ENCODE measurements at places on chromosomes 7 and 10.
A peak's percentile ranks its signal among the peaks of the same experiment; 100 is the strongest.

DNA sequence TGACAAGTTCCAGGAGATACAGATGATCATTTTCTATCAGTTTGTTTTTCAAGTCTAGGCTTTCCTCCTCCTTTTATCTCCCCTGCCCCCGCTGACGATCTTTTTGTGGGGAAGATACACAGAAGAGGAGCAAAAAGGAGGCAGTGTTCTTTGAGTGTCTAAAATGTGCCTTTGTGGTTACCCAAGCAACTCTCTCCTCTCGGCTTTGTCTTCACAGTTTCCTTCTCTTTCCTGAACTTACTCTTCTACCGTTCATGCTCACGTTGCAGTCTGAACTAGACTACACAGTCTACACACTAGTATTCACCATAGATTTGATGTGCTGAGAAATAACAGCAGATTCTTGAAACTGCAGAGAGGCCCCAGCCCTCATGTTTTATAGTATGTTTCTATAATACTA, 23.6 kb downstream of the CEP41 start:
- peaks cover 90% of the 10 kb centered on the region for H3K4me1 ChIP-seq
- DNase-seq, result peak; percentile 35
- H3K27me3 ChIP-seq, result no peaks in the 10 kb centered on the region
- peaks cover 1% of the 10 kb centered on the region for H3K36me3 ChIP-seq

DNA sequence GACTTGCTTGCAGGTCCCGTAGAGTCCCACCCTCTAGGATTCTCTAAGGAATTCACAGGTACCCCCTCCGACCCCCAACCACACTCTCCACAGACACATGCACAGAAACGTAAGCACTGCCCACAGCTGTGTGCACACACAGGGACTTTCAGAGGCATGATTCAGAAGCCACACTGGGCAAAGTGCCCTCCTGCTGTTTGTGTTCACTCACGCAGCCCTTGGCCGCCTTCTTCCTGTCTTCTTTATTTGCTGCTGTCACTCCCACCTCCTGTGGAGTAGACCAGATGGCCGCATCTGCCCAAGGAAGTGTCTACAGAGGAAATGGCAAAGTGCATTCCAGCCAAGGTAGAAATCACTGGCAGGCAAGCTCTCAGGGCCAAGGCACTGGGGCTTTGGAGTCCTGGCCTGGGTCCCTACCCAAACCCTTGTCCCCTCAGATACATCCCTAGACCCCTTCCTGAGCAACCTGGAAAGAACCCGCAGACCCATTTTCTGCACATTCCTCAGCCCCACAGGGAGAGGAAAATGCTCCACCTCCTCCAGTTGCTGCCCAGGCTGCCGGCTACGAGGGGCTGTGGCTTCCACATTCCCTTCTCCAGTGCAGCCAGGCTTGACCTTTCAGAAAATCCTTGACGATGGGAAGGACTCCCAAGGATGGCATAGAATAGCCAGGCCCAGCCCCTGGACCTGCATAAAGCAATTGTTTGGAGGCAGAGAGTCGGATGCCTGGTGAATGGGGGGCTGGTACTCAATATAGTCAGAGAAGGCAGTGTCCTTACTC, 21.6 kb upstream of the GIMAP8 start:
- H3K4me3 ChIP-seq, result peak overlapping the region; percentile 66
- DNase-seq, result peak; percentile 64
- no peaks in the 10 kb centered on the region for H3K36me3 ChIP-seq
- no peak overlapping the region for H3K27ac ChIP-seq

DNA sequence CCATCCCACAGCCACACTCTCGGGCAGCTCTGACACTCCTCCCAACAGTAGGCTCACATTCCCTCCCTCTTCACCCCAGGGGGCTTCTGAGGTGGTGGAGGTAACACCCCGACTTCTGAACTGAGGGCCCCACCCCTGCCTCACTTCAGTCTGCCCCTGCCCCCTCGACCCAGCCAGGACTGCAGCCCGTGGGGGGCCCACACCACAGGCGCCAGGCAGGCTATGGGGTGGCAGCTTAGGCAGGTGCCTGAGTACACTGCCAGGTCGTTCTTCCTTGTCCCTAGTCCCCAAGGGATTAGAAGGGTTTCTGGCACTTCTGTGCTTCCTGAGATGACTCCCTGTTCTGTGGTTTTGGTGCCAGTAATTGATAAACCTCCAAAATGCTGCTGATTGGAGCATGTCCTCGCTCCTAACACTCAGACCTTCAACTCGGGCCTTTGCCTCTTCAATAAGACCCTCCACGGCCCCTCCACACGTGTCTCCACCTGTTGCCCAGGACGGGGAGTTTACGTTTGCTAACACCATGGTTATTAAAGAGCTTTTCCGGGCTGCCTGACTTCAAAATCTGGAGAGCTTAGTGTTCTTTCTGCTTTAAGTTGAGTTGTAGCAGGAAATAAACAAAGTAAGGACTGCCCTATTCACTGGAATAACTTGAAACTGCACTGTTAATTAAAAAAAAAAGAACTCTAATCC, 23.8 kb upstream of the LARP4B start:
- H3K27ac ChIP-seq, result no peak overlapping the region
- no peak overlapping the region for H3K4me3 ChIP-seq
- H3K36me3 ChIP-seq, result no peaks in the 10 kb centered on the region
- H3K4me1 ChIP-seq, result no peaks in the 10 kb centered on the region
- peaks cover 6% of the 10 kb centered on the region for H3K27me3 ChIP-seq

DNA sequence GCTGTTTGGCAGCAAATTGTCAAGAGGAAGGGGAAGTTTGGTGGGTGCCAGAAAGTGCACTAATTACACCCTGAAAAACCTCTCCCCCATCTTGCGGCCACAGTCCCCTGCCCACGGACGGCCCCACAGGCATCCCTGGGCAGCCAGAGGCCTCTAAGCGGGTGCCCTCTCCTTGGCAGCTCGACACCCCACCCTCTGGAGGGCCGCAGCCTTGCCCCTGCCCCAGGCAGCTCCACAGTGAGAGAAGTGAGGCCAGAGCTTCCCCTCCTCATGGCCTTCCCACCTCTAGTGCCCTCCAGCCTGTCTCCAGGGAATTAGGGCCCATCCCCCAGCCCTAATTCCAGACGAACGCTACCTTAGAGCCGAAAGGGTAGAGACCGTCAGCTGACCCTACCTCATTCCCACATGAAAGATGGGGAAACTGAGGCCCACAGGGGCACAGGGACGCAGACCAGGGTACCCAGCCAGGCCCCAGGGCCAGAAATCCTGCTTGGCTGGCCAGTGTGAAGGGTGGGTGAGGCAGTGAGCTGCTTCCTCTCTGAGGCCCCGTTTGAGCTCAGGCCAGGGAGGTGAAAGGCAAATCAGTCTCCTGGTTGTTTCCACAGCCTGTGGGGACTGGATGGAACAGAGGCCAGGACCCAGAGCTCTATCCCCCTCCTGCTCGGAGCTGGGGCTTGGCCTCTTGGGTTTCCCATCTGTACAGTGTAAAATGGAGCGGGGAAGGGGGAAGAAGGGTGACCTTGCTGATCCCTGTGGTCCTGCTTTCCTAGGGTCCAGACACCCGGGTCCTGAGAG, 10.0 kb downstream of the ZCCHC24 start:
- no peak overlapping the region for H3K27ac ChIP-seq
- H3K4me1 ChIP-seq, result peaks cover 21% of the 10 kb centered on the region
- no peak overlapping the region for H3K4me3 ChIP-seq

- peaks cover 37% of the 10 kb centered on the region for H3K27me3 ChIP-seq
- H3K27ac ChIP-seq, result no peak overlapping the region
- no peak for DNase-seq
- no peaks in the 10 kb centered on the region for H3K36me3 ChIP-seq
- no peak overlapping the region for H3K4me3 ChIP-seq
- no peaks in the 10 kb centered on the region for H3K4me1 ChIP-seq
Measured at GRCh38 chr7:96400001-96400400, 78.1 kb upstream of the SLC25A13 start.

DNA sequence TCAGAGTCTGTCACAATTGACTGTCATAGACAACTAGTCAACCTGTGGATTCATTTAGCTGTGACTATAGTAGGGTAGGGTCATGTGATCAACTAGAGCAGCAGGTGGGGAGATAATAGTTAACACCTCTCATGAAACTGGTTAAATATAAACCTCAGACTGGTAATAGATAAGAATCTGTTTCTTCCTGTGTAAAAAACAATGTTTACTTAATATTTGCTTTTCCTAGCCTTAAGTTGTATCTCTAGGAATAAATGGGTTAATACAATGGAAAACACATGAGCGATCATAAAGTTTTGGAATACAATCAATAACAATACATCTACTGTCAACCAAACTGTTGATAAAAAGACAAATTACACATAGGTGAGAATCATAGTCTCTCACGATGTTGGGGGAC, 43.4 kb upstream of the ITGB8 start:
- no peaks in the 10 kb centered on the region for H3K27me3 ChIP-seq
- no peak overlapping the region for H3K4me3 ChIP-seq
- no peak for DNase-seq
- no peaks in the 10 kb centered on the region for H3K36me3 ChIP-seq
- peaks cover 7% of the 10 kb centered on the region for H3K4me1 ChIP-seq

DNA sequence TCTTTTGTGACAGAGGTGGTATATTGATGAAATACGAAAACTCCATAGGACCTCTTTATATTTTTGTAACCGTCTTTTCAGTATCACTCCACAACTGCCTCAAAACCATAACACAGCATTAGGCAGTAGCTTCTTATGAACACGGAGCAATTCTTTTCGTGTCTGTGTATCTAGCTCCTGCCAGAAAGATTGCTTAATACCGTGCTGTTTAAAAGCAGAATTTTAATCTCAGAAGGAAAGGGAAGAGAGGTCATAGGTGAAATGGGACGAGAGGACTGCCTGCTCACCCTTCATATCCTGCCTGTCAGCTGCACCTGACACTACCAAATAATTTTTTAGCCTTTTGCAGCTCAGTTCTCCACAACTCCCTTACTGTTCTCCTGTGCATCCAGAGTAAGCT, 200.7 kb downstream of the DNAH11 start:
- DNase-seq, result no peak
- no peaks in the 10 kb centered on the region for H3K4me1 ChIP-seq
- H3K4me3 ChIP-seq, result no peak overlapping the region
- H3K27me3 ChIP-seq, result no peaks in the 10 kb centered on the region
- H3K36me3 ChIP-seq, result no peaks in the 10 kb centered on the region
- no peak overlapping the region for H3K27ac ChIP-seq

DNA sequence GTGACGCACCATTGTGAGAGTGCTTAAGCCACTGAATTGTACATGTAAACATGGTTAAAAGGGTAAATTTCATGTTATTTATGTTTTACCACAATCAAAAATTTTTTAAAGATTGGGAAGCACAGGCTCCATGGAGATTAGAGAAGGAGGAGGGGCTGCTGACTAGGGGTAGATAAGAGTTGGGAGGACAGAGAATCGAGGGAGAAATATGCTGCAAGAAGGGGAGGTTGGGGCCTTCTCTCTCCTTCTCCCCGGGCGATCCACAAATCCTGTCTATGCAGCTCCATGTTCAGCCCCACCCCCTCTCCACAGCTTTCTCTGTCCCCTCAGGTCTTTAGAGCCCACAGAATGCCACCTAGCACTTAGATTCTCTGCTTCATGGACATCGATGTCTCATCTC, 12.1 kb downstream of the ZNF467 start:
- no peaks in the 10 kb centered on the region for H3K36me3 ChIP-seq
- H3K4me3 ChIP-seq, result no peak overlapping the region
- H3K4me1 ChIP-seq, result no peaks in the 10 kb centered on the region

GRCh38 chr7:538764-539685, 19.4 kb upstream of the PDGFA start:
- H3K4me1 ChIP-seq, result peaks cover 6% of the 10 kb centered on the region
- H3K4me3 ChIP-seq, result no peak overlapping the region
- no peaks in the 10 kb centered on the region for H3K36me3 ChIP-seq

DNA sequence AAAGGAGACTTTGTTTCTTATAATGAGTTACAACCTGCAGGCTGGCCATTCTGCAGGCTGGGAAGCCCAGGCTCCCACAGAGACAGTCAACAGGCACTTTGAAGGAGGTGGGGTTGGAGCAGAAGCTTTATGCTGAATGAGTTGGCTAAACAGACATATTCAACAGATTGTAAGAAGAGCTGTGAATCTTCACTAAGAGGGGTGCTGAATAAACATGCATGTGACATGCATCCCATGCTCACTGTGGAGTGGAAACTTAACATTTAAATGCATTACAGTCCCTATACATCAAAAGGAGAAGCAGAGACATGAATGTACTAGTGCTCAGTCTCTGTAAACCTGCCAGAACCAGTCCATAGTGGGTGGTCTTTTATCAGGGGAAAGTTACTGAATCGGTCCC, 1.4 kb upstream of the CFAP69 start:
- peaks cover 17% of the 10 kb centered on the region for H3K4me1 ChIP-seq
- H3K4me3 ChIP-seq, result peak overlapping the region; percentile 75
- H3K27ac ChIP-seq, result no peak overlapping the region
- no peak for DNase-seq
- no peaks in the 10 kb centered on the region for H3K36me3 ChIP-seq
- H3K27me3 ChIP-seq, result peaks cover 31% of the 10 kb centered on the region

DNA sequence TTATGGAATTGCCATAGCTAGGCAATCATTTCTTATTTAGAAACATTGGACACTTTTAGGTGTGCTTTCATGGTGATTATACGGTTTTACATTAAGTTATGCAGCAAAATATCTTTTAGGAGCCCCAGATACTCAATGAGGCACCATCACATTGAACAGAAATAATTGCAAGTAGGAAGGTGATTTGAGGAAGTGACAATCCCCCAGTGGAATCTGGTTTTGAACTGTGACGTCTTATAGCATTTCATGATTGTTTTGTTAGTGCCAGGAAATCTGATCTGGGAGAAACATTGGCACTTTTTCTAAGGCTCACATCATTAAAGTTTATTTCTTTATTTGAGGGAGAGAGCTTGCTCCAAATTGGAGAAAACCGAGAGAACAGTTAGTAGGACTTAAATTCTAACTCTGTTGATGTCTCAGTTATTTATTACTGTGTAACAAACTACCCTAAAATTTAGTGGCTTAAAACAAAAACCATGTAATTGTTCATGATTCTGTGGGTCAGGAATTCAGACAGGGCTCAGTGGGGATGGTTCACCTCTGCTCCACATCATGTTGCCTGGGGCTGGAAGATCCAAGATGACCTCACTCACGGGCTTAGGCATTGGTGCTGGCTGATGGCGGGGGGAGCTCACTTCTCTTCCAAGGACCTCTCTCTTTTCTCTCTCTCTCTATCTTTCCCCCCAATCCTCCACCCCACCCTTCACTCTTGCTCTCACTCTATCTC, 78.2 kb upstream of the STEAP1B start:
- H3K27me3 ChIP-seq, result peaks cover 62% of the 10 kb centered on the region
- H3K4me3 ChIP-seq, result no peak overlapping the region
- no peaks in the 10 kb centered on the region for H3K36me3 ChIP-seq
- no peak overlapping the region for H3K27ac ChIP-seq
- no peaks in the 10 kb centered on the region for H3K4me1 ChIP-seq
- no peak for DNase-seq

- DNase-seq, result no peak
- no peaks in the 10 kb centered on the region for H3K4me1 ChIP-seq
- H3K4me3 ChIP-seq, result no peak overlapping the region
Measured at GRCh38 chr10:3139216-3139910, 33.2 kb downstream of the PITRM1 start.

- no peaks in the 10 kb centered on the region for H3K36me3 ChIP-seq
- peak; percentile 5 for DNase-seq
- H3K27ac ChIP-seq, result no peak within 1 kb of the TSS
- peaks cover 77% of the 10 kb centered on the region for H3K27me3 ChIP-seq
- H3K4me3 ChIP-seq, result peak within 1 kb of the TSS; percentile 17
Measured at GRCh38 chr7:29806208-29806994, at the start of gene WIPF3. TSS of gene WIPF3 (plus strand) at chr7:29806508. CDS start at chr7:29834725, 28,217 bp downstream.

- peaks cover 2% of the 10 kb centered on the region for H3K36me3 ChIP-seq
- peak within 1 kb of the TSS; percentile 73 for H3K27ac ChIP-seq
Measured at GRCh38 chr10:102714621-102715455, at the start of gene SFXN2. TSS of gene SFXN2 (plus strand) at chr10:102714636. CDS start at chr10:102726637, 12,001 bp downstream.
